Effector memory CD4-positive, alpha-beta T cell (primary cell): ENCODE measurements at places on chromosomes 6 and 20.

DNA sequence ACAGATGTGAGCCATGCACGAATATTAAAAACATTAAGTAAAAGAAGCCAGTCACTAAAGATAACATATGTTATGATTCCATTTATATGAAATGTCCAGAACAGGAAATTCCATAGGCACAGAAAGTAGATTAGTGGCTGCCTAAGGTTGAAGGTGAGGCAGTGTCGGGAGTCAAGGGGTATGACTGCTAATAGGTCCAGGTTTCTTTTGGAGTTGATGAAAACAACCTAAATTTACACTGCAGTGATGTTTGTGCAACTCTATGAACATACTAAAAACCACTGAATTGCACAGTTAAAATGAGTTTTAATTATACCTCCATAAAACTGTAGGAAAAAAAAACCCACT is 14.4 kb downstream of the SRPK1 start:
- H3K27ac ChIP-seq: no peak overlapping the region
- H3K4me1 ChIP-seq: no peaks in the 10 kb centered on the region
- DNase-seq: no peak
- H3K27me3 ChIP-seq: no peaks in the 10 kb centered on the region

- no peak overlapping the region for H3K27ac ChIP-seq
- no peaks in the 10 kb centered on the region for H3K4me1 ChIP-seq
- no peaks in the 10 kb centered on the region for H3K27me3 ChIP-seq
- no peak overlapping the region for H3K4me3 ChIP-seq
- no peak for DNase-seq
Observed at GRCh38 chr6:143224516-143224915, 163.8 kb downstream of the AIG1 start.

GRCh38 chr6:44496665-44497369 is 109.3 kb downstream of the CDC5L start:
- no peaks in the 10 kb centered on the region for H3K27me3 ChIP-seq
- no peaks in the 10 kb centered on the region for H3K4me1 ChIP-seq
- no peak overlapping the region for H3K27ac ChIP-seq
- H3K36me3 ChIP-seq: no peaks in the 10 kb centered on the region

- no peaks in the 10 kb centered on the region for H3K4me1 ChIP-seq
- H3K27ac ChIP-seq: no peak overlapping the region
- H3K27me3 ChIP-seq: no peaks in the 10 kb centered on the region
- no peaks in the 10 kb centered on the region for H3K36me3 ChIP-seq
Observed at GRCh38 chr6:90637320-90637719, 50.4 kb upstream of the MAP3K7 start.

DNA sequence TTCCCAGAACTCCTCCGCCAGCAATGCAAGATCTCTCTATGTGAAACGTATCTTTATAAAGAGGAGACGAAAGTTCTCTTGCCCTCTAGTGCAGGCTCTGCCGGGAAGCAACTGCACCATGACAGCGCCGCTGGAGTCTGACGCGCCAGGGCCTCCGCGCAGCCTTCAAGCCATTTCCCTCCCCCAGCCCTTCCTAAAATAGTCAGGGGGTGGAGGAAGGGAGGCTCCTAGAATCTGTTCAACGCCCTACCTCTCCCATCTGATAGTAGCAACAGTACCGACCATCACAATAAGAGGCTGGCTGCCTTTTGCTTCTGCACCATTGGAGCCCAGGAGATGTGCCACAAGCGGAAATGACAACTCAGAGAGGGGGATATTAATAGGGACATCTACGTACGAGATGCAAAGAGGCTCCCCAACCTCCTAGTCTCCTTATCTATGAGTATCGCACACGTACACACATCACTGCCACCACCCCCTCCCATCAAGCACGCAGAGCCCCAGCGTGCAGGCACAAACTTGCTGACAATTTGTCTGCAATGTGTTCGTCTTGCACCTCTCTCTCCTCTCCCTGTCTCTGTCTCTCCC is 1.0 kb downstream of the SYNE1 start:
- H3K36me3 ChIP-seq: no peaks in the 10 kb centered on the region
- H3K4me1 ChIP-seq: no peaks in the 10 kb centered on the region
- no peak overlapping the region for H3K4me3 ChIP-seq
- no peak for DNase-seq
- H3K27ac ChIP-seq: no peak overlapping the region
